ENCODE measurements at places on chromosomes 1 and 21.

GRCh38 chr1:20220036-20220435 is 33.7 kb upstream of the PLA2G2C start:
- DNase-seq: no peak

- no peak for DNase-seq
Measured at GRCh38 chr1:1907098-1907736, 7.8 kb upstream of the CALML6 start.

- DNase-seq: no peak
Measured at GRCh38 chr1:95118067-95118499, 928 bp downstream of the TLCD4 start.

GRCh38 chr1:204025917-204026707 is 46.8 kb upstream of the SOX13 start:
- no peak for DNase-seq

GRCh38 chr1:52159033-52159789 is 17.3 kb downstream of the ZFYVE9 start:
- no peak for DNase-seq

DNA sequence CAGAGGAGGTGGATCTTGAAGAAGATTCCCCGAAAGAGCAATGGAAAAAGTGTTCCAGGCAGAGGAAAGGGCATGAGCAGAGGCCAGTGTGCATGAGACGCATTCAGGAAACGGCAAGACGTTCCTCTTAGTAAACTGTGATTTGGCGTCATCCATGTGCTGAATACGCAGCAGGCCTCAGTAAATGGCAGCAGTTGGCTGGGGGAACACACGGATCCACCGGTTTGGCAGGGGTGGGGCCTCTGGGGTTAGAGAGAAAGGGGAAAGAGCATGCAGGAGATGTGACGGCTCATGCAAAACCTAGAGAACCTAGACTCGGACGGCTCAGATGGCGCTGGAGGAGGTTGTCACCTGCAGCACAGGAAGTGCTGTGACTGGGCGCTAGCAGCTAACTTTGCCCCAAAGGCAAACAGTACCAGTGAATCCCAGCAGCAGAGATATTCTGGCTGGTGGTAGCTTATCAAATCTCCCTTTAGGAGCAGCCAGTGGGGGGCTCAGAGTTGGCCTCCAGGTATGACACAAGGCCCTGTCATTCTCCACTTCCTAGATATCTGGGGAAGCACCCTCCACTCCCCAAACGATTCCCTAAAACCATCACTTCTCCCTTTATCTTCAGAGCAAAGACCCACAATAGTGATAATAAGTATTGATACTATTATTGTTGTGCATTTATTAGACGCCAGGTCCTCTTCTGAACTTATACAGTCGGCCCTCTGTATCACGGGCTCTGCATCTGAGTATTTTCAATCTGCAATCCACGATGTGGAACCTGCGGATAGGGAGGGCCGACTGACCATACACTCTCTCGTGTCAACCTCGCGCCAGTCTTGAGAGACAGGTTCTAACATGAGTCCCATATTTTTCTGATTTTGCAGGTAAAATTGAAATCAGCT is 7.6 kb downstream of the LAPTM5 start:
- no peak for DNase-seq

DNA sequence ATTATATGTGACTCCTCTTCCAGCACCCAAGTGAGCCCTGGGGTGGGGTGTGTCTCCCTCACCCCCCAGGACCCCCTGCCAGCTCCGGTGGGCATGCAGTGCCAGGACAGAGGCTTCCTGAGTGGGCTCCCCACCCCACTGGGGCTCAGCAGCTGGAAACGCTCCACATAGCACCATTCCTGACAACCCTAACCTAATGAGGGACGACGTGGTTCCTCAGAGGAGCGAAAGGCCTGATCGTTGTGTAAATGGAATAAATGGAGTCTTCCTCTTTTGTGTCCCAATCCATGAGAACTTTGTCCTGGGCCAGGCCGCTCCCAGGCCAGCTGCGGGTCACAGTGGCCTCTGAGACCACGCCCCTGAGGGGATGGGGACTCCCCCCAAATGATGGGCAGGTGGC is 1.8 kb upstream of the TSPEAR start:
- no peak for DNase-seq

DNA sequence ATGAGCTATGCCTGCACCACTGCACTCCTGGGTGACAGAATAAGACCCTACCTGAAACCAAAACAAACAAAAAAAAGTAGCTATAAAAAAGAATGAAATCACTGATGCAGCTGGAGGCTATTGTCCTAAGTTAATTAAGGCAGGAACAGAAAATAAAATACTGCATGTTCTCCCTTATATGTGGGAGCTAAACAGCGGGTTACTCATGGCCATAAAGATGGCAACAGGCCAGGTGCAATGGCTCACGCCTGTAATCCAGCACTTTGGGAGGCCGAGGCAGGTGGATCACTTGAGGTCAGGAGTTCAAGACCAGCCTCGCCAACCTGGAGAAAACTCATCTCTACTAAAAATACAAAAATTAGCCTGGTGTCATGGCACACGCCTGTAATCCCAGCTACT is 152.7 kb downstream of the PIK3R3 start:
- DNase-seq: no peak

DNA sequence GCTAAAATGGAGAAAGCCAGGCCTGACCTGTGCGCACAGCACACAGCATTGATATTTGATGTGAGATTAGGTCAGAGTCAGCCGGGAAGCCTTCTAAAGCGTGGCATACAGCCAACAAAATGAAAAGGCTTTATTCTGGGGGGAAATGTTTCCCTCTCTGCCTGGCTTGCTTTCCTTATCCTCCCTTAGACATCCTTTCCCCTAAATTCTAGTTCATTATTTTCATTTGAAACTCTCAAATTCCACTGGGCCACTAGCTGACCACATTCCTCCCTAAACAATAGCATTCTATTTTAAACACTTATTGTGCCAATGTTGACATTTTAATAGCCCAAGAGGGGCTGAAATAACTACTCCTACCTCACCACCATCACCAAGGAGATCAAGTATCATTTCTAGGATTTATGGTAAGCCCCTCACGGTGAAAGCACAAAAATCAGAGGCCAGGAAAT is 49.4 kb downstream of the LEPR start:
- DNase-seq: no peak

DNA sequence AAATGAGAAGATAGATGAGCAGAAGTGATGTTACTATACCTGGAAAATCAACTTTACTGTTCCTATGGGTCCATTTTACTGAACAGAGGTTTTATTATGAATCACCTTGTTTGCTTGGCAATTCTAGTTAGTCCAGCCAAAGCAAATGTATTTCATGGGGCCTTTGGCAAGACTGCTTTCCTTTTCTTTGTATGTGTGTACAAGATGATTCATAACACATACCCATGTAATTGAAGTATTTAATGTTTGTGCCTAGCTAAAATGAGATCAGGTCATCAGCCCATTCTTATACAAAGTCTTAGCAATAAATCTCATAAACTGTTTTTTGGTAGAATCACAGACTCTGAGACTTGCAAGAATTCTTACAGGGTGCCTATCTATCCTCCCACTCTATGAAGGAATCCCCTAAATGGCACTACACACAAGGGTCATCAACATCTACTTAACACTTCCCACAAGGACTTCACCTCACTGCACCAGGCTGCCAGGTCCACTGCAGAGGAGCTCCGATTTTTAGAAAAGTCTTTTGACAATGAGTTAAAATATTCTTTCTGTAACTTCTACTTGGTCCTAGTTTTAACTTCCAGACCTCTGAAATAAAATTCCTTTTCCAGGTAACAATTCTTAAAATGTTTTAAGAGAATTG is 58.5 kb downstream of the LPAR3 start:
- DNase-seq: no peak

GRCh38 chr1:42971841-42972291 is 13.2 kb upstream of the SLC2A1 start:
- no peak for DNase-seq

DNA sequence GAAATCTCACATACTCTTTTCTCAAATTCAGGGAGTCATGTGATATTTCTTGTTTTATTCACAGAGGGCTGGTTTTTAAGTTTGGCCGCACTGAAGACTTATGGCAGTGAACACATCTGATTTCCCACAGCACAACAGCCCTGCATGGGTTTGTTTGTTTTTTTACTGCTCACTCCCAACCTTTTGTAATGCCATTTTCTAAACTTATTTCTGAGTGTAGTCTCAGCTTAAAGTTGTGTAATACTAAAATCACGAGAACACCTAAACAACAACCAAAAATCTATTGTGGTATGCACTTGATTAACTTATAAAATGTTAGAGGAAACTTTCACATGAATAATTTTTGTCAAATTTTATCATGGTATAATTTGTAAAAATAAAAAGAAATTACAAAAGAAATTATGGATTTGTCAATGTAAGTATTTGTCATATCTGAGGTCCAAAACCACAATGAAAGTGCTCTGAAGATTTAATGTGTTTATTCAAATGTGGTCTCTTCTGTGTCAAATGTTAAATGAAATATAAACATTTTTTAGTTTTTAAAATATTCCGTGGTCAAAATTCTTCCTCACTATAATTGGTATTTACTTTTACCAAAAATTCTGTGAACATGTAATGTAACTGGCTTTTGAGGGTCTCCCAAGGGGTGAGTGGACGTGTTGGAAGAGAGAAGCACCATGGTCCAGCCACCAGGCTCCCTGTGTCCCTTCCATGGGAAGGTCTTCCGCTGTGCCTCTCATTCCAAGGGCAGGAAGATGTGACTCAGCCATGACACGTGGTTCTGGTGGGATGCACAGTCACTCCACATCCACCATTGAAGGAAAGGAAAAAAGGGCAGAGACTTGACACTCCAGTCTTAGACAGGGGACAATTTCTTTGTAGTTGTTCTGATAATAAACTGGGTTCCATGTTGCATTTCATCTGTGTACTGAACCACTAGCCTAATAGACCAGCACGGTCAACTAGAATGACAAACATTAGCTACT is 22.8 kb downstream of the TMEM50A start:
- no peak for DNase-seq

GRCh38 chr1:6360117-6360496 is 33.5 kb downstream of the ACOT7 start:
- no peak for DNase-seq

DNA sequence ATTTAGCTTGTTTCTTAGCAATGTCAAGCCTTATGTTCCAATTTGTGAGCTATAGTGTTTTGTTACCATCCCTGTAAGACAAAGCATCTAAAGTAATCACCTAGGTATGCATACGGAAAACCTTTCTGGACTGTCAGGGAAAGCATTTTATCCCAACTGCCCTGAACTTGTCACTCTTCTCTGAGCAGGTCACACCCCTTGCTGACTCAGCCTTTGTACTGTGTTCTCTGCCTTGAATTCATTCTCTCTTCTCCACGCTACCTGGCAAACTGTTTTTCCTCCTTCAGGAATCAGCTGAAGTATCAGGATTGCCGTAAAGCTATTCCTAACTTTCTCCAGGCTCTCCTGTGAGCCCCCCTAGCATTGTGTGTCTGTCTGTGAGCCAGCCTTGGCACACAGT is 54.2 kb downstream of the PBX1 start:
- DNase-seq: no peak

DNA sequence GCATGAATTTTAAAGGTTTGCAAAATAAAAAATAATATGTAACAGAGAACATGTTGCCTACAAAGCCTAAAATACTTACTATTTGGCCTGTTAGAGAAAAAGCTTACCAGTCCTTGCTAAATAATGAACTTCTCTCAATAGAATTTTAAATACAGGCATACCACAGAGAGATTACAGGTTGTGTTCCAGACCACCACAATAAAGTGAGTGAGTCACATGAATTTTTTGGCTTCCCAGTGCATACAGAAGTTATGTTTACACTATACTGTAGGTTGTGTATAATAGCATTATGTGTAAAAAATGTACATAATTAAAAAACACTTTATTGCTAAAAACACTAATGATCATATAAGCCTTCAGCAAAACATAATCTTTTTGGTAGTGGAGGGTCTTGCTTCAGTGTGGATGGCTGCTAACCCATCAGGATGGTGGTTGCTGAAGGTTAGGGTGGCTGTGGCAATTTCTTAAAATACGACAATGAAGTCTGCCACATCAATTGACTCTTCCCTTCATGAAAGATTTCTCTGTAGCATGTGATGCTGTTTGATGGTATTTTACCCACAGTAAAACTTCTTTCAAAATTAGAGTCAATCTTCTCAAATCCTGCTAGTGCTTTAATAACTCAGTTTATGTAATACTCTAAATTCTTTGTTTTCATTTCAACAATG is 48.6 kb downstream of the SCYL3 start:
- DNase-seq: no peak

- DNase-seq: no peak
Measured at GRCh38 chr1:220642285-220642684, 47.9 kb upstream of the C1orf115 start.

- no peak for DNase-seq
Measured at GRCh38 chr1:1353389-1354151, 4.4 kb upstream of the DVL1 start.

- DNase-seq: no peak
Measured at GRCh38 chr1:176559878-176560277, 96.9 kb downstream of the PAPPA2 start.

- DNase-seq: no peak
Measured at GRCh38 chr1:60965280-60965854, 117.0 kb upstream of the NFIA start.

- DNase-seq: no peak
Measured at GRCh38 chr1:95790136-95790535, 556.1 kb downstream of the RWDD3 start.

GRCh38 chr1:21909286-21909759 is 27.8 kb downstream of the HSPG2 start:
- no peak for DNase-seq

- no peak for DNase-seq
Measured at GRCh38 chr1:25195835-25196234, 36.5 kb downstream of the SYF2 start.

DNA sequence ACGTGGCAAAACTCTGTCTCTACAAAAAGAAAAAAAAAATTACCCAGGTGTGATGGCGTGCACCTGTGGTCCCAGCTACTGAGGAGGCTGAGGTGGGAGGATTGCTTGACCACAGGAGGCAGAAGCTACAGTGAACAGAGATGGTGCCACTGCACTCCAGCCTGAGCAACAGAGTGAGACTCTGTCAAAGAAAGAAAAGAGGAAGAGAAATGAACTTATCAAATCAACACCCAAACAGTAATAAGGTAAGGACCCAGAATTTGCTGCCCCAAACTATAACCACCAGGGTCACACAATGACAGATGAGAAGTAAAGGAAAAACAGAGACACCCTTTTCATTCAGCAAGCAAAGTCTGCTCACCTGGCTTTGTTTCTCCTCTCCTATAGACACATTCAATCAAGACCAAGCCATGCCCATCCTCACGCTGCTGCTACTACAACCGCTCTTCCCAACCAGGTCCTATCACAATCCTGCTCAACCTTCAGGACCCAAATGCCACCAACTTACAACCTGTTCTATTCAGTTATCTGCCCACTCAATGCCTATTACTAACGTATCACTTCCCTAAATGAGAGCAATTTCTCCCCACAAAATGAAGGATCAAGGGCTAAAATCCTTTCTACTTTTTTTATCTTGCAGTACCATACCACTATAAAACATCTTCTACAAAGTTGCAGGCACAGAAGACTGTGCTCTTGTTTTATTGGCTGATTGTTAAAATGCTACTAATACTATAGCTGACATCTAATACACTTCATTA is 183.5 kb downstream of the RERE start:
- no peak for DNase-seq

All from cortex of kidney (tissue), 1 donor.